ENCODE measurements at places on chromosomes 4 and X. TPM values are rescaled to one million over a fixed set of nuclear protein-coding genes. Genes with fewer than 3 reads are reported as not detected.

ANOS1 gene
- total RNA-seq: 1.9 TPM

SPANXC gene
- not detected for total RNA-seq

ZNF330 gene
- 25.8 TPM for total RNA-seq

TBL1X gene
- 30.7 TPM for total RNA-seq

CDX4 gene
- total RNA-seq: not detected

SAGE1 gene
- not detected for total RNA-seq

F8A3 gene
- total RNA-seq: 2.6 TPM

MAGEC2 gene
- total RNA-seq: not detected

RTL9 gene
- total RNA-seq: under 0.01 TPM

Measured in fibroblast of villous mesenchyme (primary cell).